ENCODE measurements at places on chromosomes 6 and 20.

GRCh38 chr6:135006386-135006914 is 48.2 kb downstream of the HBS1L start:
- peak; percentile 12 for DNase-seq

GRCh38 chr6:89368107-89368506 is 15.6 kb upstream of the UBE2J1 start:
- peak; percentile 65 for DNase-seq

DNA sequence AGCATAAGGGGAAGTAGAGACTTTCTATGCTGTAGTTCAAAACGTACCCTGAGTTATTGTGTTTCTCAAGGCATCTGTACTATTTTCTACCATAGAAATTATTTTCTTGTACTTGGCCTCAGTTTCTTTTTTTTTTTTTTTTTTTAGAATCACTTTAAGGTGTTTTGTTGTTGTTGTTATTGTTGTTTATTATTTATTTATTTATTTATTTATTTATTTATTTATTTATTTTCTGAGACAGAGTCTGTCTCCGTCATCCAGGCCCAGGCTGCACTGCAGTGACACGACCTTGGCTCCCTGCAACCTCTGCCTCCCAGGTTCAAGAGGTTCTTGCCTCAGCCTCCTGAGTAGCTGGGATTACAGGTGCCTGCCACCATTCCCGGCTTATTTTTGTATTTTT is 179.1 kb downstream of the GRIK2 start:
- no peak for DNase-seq

GRCh38 chr6:19906171-19906570 is 69.0 kb downstream of the ID4 start:
- DNase-seq = no peak

- no peak for DNase-seq
Observed at GRCh38 chr6:165117806-165118205, 191.6 kb downstream of the C6orf118 start.

DNA sequence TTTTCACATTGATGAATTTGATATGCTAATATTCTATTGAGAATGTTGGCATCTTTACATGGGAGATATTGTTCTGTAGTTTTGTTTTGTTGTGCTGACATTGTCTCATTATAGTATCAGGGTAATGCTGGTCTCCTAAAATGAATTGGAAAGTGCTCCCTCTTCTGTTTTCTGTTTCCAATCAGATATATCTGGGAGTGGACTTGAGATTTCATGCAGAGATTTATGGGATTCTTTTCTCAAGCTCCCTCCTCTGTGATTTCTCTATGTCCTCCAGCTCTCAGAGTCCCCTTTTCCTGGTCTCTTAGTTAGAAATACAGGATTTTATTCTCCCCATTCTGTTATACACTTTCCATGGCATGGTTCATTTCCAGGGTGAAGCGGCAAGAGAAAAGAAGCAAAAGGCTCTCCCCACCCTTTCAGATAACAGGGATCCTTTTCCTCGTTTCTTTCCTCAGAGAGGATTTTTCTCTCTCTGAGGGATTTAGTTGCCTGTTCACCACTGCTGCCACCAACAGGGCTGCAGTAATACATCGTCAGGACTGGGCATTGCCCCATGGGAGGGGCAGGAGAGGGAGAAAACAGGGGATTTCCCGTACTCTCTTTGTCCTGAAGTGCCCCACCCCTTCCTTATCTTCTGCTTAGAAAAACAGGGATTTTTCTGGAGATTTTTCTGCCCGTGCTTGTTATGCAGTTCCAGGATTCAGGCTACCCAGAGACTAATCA is 59.3 kb upstream of the STMND1 start:
- DNase-seq = peak; percentile 70

DNA sequence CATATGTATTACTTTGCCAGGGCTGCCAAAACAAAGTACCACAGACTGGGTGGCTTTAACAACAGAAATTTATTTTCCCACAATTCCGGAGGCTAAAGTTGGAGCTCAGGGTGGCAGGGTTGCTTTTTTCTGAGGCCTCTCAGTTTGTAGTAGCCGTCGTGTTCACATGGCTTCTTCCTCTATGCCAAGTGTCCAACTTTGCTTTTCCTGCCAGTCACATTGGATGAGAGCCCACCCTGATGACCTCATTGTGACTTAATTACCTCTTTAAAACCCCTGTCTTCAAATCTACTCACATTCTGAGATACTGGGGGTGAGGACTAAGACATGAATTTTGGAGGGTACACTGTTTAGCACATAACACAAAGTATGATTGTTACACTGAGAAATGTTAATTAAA is 9.9 kb upstream of the ECT2L start:
- no peak for DNase-seq

- DNase-seq = no peak
Observed at GRCh38 chr20:16590041-16590633, 16.9 kb upstream of the KIF16B start.

DNA sequence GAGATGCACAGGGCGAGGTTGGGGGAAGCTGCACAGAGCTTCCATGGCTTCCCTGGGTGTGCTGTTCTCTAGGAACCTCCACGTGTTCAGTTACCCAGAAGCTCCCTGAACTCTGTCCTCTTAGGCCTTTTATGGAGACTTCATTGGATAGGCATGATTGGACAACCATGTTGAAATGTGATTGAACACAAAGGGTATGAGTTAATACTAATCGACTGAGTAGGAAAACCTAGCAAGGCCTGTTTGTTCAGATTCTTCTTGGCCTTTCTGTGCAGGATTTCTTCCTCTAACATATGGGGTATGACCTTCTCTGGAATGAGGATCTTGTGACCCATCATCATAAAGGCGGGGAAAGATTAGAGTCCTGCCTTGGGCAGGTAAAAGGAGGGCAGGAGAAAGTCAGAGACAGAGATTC is 70.7 kb upstream of the SMIM29 start:
- no peak for DNase-seq

- DNase-seq = peak; percentile 88
Observed at GRCh38 chr6:958488-958887, 265.5 kb upstream of the EXOC2 start.

DNA sequence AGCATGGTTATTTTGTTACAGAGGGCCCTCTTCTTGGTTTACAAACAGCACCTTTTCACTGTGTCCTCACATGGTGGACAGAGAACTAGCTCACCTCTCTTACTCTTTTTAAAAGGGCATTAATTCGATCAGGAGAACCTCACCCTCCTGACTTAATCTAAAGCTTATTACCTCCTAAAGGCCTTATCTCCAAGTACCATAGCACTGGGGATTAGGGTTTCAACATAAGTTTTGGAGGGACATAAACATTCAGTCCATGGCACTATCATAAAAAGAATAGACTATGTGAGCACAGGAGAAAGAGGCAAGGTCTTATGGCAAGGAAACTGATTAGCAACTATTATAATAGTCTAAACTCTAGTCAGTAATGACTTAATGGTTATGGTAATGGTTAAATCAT is 736.2 kb upstream of the ADGRB3 start:
- no peak for DNase-seq

- no peak for DNase-seq
Observed at GRCh38 chr20:42161228-42161829, 543.2 kb upstream of the CHD6 start.

GRCh38 chr6:46539866-46540265 is 48.6 kb upstream of the RCAN2 start:
- DNase-seq = no peak

DNA sequence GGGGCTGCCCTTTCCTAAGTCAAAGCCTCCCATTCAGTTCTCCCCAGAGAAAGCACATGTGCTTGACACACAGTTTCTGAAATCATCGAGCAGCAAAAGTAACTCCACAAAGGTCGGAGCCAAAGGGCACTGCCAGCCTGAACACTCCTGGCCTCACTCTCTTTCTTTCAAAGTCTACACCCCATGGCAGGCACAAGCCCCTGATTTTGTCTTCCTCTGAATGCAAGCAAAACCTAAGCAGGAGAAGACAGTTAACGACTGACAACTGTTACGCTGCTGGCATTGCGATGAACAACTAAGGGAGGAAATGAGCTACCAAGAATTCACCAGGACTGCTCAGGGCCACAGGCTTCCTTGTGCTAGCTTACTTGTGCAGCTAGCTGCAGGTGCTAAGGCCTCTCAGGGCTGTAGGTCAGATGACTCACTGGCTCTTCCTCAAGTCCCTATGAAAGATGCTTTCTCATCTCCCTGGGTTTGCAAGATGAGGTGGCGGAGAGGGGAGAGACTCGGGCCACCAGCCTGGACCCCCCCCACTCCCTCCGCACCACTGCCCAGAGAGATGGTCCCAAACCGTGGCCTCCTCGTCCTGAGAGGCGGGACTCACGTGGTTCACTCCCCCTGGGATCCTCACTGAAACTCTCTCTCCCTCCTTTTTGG is 208.2 kb downstream of the DLL1 start:
- DNase-seq = no peak

DNA sequence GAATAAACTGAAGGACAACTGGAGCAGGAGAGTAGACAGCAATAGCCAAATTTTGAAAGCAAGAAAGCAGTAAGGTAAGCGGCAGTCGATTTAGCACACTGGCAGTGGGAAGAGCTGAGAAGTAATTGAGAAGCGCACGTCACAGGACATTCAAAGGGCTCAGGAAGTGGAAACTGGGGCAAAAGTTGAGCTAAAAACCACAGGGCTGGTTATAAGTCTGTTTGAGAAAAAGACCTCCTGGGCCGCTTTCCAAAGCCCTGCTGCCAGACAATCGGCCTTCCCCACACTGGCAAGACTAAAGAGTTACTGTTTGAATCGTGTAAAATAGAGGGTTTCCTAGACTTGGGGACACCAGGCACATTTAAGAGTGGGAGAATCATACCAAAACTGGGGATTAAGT is 161.4 kb downstream of the DNAH8 start:
- DNase-seq = no peak

- no peak for DNase-seq
Observed at GRCh38 chr20:62214067-62214466, 6.0 kb downstream of the HRH3 start.

DNA sequence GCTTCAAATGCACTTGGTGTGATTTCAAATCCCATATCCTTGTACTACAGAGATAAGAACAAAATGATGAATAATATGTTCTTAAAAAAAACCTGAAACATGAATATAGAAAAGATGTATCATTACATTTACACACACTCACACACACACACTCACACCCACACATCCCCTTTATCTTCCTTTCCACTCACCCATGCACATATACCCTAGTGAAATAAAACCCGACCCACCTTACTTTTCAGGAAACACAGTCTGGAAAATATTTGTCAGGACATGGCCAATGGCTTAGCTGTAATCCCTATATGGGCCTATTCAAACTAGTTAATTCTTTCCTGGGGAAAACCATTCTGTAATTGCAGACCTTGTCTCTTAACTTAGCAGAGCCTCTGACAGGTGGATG is 60.8 kb upstream of the EDN1 start:
- DNase-seq = no peak

DNA sequence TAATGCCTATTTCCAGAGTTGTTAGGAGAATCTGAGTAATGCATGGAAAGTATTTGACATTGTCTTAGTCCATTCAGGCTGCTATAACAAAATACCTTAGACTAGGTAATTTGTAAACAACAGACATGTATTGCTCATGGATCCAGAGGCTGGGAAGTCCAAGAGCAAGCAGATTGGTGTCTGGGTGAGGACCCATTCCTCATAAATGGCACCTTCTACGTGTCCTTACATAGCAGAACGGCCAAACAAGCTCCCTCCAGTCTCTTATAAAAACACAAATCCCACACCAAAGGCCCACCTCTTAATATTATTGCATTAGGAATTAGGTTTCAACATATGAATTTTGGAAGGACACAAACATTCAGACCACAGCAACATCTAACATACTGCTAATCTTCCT is 30.2 kb downstream of the MBOAT1 start:
- DNase-seq = no peak

DNA sequence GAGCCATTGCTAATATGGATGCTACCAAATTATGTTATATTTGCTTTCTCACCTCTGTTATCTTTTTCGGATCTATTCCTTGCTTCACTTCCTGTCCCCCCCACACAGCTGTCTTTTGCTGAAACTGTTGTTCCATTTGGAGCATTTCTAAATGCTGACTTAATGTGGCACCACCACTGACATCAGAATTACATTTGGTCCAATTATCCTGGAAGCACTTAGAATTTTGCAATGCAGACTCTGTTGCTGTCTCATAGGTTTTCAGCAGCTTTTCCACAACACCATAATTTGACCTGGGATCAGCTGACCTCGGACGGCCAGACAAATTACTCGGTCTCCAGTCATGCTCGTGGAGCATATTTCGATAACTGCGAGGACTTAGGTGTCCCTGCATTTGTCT is 12.8 kb downstream of the KIAA0408 start:
- DNase-seq = no peak

DNA sequence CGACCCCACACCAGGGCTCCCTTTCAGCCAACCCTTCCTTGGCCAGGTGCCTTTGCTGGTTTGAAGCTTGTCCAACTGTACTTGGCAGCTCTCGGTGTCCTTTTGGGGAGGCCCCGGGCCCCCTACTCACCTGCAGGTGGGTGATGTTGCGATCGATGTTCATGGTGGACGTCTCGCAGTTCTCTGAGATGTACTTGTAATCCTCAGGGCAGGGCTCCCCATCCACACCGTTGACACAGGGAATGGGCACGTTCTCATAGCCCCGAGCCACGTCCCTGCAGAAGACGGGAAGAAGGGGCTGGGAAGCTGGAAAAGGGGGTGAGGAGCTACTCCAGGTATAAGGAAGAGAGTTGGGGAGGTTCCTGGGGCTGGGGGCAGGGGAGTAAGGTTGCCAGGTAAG is 4.9 kb upstream of the SLC44A4 start:
- DNase-seq = no peak

GRCh38 chr20:17684077-17684888 is 2.2 kb upstream of the RRBP1 start:
- DNase-seq = no peak

DNA sequence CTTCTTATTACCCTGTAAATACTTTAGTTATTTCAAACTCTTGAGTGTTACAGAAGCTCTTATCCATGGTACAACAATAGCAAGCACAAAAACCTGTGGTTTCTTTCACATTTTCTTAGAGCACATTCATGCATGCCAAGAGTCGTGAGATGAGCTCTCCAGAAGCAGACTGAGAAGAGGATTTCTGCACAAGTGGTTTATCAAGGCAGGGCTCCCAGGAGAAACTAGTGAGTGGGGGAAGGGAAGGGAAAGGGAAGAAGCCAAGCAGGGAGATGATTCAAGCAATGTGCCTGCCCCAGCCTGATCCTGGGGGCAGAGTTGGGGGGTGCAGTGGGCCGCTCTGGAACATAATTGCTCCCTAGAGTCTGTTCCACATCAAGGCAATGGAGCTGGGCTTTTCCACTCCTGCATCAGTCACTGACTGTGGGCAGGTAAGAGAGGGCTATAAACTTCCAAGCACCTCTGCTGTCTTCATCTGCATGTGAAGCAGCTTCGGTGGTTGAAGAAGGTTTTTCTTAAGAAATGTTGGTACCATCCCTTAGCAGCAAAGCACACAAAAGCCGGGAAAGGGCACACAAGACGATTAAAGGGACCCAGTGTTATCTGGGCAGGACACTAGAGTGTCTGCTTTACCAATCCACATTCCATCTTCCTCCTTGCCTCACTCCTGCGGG is 152.1 kb downstream of the PLCB4 start:
- DNase-seq = peak; percentile 29
